ENCODE measurements at places on chromosomes 12 and 14.
A peak's percentile ranks its signal among the peaks of the same experiment; 100 is the strongest.

DNA sequence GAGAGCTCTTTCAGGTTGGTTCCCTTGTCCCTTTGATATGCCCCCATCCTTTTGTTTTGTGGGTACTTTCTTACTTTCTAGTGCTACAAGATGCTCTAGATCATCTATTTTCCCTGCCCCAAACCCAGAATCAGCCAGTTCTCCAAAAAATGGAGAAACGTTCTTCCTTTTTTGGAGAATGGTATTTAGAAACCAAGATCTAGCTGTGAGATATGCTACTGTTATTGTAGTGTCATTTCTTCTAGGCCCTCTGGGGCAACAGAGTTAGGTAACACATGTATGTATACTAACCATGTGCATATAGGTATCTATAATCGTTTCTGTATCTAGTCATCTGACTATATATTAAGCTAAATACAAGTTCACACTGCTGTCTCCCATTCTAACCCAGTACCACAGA lies 6.9 kb upstream of the IGFBP6 start:
- DNase-seq: no peak

DNA sequence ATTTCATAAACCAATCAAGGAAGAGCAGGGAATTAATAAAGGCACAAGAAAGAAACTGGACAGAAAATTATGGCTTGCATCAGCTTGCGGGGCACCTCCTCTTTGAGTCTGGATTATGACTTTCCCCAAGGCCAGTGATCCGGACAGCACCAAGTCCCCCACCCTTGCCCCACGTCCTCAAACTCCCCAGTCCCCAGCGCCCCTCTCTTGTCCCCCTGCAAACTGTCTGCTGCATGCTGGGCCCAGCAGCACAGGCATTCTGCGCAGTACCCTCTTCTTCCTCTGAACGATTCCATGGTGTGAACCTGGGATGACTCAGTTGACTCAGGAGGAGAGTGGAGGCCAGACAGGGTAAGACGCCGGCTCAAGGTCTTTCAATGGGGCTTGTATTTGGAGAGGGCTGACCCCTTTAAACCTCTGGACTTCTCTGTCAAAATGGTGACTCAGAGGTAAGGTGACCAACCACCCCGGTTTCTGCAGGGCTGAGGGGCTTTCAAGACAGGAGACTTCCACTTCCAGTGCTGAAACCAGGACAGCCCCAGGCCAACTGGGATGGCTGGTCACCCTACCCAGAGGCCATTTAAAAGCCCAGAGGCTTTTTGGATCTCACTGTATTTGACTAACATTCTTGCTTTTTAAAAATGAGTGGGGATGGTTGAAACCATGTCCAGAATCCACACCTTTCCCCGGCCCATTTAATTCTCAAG lies 13.5 kb downstream of the C14orf132 start:
- DNase-seq: no peak

GRCh38 chr12:32265456-32265855 lies 133.9 kb upstream of the FGD4 start:
- DNase-seq: no peak

DNA sequence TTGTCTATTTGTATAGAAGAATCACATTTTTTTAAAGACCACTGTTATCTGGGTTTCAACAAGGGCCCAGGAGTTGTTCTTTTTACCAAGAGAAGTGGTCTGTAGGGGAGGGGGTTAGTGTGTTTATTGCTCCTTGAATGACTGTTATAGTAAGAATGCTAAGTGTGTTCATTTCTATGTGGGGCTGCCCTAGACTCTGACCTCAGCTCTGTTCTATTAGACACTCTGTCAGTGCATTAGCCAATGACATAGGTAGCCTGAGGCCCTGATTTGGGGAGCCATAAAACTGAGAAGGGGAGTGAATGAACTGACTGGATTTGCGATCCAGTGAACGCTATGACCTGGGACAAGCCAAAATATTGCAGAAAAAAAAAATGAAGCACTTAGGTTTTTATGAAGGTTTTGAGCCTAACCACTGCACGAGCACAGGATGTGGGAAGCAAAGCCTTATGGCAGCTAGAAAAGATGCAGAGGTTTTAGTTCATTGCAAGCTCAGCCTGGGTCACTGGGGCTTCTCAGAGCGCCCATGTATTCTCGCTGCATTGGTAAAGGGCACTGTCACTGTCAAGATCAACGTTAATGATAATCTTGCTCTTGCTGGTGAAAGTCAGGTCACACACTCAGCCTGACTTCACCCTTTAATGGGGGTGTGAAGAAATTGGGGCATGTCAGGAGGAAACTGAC lies 63.8 kb downstream of the PRKCH start:
- DNase-seq: peak; percentile 65

- no peak for DNase-seq
Measured at GRCh38 chr12:95593266-95593871, 42.1 kb upstream of the USP44 start.

GRCh38 chr12:51836041-51836826 lies 12.3 kb downstream of the FIGNL2 start:
- no peak for DNase-seq

DNA sequence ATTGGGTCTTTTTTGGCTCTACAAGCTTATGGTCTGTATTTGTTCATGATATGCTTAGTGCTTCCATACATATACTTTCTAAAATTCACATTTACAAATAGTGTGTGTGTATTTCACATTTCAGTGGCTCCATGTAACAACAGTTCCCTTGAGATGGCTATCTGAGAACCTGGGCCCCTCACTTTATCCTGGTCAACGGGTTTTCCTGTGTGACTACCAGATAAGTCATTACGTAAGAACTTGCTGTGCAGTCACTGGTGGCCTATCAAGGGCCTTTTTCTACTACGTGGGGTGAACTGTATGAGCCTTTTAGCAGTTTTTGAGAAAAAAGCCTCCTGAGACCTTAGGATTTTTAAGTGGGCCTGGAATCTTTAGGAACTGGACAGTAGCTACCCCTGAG lies 454.1 kb downstream of the PCNX1 start:
- DNase-seq: no peak

- DNase-seq: peak; percentile 64
Measured at GRCh38 chr14:104800771-104801519, at the start of gene ZBTB42. Gene ZBTB42, plus strand, starts transcription at chr14:104801101. Its CDS starts 97 bp downstream, at chr14:104801198.

GRCh38 chr12:6550294-6551062 lies 5.4 kb downstream of the IFFO1 start:
- no peak for DNase-seq

DNA sequence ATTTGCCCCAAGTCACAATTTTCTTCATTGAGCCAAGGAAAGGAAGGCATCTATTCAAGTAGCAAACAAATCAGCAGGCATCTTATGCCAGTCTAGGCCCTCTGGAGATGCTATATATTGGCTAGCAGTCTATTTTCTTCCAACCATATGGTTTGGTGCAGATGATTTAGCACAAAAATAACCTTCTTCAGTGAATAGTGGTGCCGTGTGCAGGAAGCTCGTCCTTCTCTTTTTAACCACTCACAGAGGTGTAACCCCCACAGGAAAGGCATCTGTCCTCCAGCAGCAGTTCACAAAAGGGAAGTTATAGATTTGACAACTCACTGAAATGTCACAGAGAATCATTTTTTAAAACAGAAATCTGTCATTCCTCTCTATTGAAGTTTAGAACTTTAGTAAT lies 445.7 kb upstream of the SYT1 start:
- no peak for DNase-seq

DNA sequence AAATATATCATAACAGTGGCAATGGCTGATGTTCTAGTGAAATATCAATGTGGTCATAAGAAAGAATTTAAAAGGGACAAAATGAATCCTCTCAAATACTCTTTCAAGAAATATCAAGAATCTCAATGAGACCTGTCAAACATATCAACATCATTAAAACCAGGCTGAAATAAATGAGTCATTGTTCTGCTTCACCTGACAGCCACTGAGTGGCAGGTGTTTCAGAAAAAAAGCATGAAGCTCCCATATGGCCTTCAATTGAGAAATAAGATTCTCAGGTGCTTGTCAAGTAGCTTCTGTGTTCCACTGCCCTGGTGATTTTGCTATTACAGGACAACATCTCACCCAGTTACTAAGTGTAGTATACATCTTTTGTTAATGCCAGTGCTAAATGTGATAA lies 21.5 kb downstream of the ANAPC5 start:
- DNase-seq: no peak

- no peak for DNase-seq
Measured at GRCh38 chr14:96091149-96091693, 52.1 kb downstream of the C14orf132 start.

GRCh38 chr12:53287741-53288216 lies 7.6 kb upstream of the PFDN5 start:
- DNase-seq: peak; percentile 72

GRCh38 chr14:72616811-72617210 lies 277.1 kb downstream of the DPF3 start:
- no peak for DNase-seq

- no peak for DNase-seq
Measured at GRCh38 chr14:102081231-102082080, 5.4 kb downstream of the HSP90AA1 start.

- no peak for DNase-seq
Measured at GRCh38 chr12:34219046-34219770, 196.9 kb downstream of the ALG10 start.

DNA sequence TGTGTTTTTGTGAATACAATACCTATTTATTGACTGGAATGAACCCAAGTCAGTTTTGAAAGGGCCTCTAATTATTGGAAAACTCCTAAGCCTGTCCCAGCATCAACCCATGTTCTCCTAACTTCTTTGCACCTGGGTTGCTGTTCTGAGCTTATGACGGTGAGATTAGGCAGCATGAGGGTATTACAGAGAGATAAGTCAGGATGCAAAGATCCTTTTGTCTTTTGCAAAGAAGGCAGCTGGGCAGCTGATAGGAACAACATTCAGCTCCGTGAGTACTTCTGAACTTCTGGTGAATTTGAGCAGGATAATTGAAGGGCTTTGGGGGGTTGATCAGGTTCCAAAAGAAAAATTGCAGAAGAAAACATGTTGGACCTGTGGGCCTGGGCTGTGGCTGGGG lies at the start of gene PDE6H:
PDE6H (plus strand) TSS at position 227 of the 400 bp plus-strand sequence. CDS start 4,971 bp downstream, outside the sequence.
- no peak for DNase-seq

- DNase-seq: no peak
Measured at GRCh38 chr12:114430306-114430705, 24.4 kb upstream of the TBX5 start.

GRCh38 chr12:22573181-22573580 lies 28.8 kb upstream of the C2CD5 start:
- no peak for DNase-seq

DNA sequence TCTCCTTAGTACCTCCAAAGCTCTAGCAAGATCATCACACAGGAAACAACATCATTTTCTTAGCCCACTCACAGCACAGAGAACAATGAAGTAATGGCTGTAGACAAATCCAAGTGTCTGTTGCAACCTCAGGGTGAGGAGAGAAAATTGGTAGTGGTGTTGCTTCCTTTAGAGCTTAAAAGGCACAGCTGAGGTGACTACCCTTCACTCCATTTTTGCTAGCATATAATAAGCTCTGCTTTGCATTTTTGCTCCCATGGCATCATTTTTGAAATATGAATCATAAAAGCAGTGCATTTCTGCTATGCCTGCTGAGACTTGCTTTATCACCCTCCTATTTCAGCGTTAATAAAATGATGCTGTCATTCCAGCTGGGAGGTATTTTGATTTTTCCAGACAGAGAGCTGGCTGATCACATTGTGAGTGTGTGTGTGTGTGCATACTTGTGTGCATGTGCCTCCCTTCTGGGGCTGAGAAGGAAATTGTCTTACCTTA lies 18.5 kb upstream of the PCNX1 start:
- no peak for DNase-seq

GRCh38 chr12:70638639-70639360 lies 1.6 kb upstream of the PTPRB start:
- DNase-seq: no peak

GRCh38 chr12:122895704-122896636 lies at the start of gene VPS37B:
Gene VPS37B, minus strand, starts transcription at chr12:122896124. Its CDS starts 62 bp downstream, at chr12:122896062.
- DNase-seq: peak; percentile 80

DNA sequence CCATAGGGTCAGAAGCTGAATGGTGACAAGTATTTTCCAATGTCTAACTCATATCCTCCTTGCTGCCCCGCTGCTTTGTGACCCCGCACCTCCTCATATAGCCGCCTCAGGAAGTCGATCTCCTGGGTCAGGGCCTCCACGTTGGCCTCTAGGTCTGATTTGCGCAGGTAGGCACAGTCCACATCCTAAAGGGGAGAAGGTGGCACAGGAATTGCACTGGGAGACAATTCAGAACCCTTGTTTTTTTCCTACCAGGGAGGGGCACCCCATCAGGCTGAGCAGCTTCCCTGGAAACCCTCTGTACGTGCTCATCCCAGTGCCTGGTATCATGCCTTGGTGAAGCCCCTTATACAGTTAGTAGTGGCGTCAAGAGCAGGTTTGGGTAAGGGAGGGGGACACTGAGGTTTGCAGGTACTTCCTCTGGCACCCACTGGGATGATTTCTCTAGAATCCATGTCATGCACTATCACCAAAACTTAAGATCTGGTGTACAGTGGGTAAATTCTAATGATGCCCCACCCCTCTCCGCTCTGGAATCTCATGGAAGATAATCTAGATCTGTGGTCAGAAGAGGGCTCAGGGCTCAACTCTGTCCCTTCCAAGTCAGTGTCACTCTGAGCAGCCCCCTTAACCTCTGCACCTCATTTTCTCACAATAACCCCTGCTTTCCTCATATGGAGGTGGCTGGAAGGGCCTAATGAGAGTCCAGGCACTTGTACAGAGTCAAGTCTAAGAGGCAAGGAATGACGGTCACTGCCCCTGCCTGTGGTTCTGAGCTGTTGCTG lies 20.1 kb upstream of the KRT86 start:
- DNase-seq: no peak
